IMR-90 (cell line): ENCODE measurements at places on chromosomes 3 and 15. TPM values are rescaled to one million over a fixed set of nuclear protein-coding genes. Genes with fewer than 3 reads are reported as not detected.
A peak's percentile ranks its signal among the peaks of the same experiment; 100 is the strongest.

Gene ITPKA
- 1.8 and 2.2 TPM in 2 replicates for polyA plus RNA-seq

DNA sequence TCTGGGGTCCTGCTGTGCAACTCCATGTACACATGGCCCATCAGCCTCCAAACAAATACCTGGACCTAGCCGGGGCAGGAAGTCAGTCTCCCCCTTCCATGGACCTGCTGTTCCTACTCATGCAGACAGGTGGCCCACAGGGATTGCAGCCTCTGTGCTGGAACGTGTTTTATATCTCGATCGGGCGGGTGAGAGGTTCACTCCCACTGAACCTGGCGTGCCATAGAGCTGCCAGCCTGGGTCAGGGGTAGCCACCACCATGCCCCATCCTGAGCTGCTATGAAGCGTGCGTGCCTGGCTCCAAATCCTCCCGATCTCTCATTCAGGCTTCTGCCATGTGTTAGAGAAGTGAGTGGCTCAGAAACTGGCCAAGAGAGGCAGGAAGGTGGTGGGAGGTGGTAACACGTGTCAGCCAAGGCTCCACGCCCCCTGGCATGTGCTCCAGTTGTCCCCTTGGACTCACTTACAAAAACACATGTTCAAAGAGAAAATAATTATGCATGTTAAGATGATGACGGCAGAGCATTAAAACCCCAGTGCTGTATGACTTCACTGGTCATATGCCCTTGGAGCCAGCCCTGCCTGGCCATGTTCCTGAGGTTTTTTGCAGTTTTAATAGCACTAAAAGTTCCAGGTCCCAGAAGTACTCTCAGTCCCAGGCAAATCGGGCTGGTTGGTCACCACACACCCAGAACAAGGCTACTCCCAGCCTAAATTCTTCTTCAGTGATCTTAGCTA lies 30.6 kb downstream of the CTSH start:
- DNase-seq = no peak

Gene GOLGA8Q
- polyA plus RNA-seq = 0.44 and 0.55 TPM in 2 replicates

Gene GOLGA8M
- polyA plus RNA-seq = 0.24 TPM in 1 of 2 replicates, not detected in the other

DNA sequence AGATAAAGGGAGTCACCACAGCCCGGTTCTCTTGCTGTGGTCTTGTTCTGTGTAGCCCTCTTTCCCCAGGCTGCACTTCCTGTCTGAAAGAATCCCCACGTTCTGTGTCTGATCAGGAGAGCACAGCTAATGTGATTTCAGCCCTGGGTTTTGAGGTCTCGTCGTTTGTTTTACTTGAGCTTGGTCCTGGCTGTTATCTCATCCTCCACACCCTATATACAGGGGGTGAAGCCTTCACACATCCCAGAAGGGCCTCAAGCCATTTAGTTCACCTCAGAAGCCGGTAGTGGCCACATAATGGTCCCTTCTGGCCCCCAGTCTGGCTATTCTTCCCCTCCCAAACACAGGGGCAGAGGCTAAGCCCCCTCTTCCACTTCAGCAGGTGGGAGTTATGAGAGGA lies 115.6 kb downstream of the PDE8A start:
- no peak for DNase-seq

Gene WDR72
- not detected in 2 replicates for polyA plus RNA-seq

DNA sequence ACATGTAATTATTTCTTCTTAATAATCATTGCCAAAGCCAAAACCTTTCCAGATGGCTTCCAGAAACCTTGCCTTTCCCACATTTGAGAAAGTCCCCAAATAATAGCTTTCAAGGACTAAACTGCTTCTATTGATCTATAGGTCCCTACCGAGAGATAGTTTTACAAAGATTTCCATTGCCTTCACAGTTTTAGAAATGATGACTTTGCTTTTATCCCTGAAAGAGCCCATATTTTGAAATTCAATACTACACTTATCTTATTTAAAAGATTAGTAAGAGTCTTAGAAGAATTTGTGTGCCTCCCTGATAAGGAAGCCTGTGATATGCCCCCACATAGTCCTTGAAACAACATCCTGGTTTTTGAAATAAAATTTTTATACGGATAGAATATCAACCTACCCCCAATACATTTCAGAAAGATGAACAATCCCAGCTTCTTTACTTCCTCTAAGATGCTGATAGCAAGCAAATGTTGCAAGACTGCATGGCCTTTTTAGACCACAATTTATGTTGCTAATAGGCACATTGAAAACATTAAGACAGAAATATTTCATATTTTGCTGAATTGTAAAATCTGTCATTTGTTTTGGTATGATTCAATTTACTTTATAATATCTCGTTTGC lies 146.3 kb downstream of the TMCO5A start:
- peak; percentile 16 for DNase-seq

Gene CLDN11
- polyA plus RNA-seq = 307 and 318 TPM in 2 replicates

DNA sequence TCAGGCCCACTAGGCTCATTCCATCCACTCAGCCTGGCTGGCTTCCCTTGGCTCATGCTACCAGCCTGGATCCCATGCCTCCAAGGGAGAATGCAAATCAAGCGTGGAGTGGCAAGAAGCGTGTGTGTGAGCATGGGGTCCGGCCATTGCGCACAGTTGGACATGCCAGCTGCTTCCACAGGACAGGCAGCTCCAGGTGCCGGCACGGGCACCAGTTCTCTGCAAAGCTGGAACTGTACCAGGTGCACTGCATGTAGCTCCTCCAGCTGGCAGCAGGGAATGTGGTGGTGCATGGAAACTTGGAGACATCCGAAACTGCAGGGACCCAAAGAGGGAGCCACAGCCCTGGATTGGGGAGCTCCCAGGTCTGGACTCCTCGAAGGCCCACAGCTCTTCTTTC lies 449.8 kb downstream of the EPHA6 start:
- DNase-seq = no peak

Gene CLSTN2
- polyA plus RNA-seq = 0.07 TPM in 2 replicates

Gene CLRN1
- polyA plus RNA-seq = not detected in 2 replicates

- no peak for DNase-seq
Measured at GRCh38 chr15:98330692-98331435, 317.5 kb upstream of the IGF1R start.

Gene GPR27
- polyA plus RNA-seq = not detected in 2 replicates

- no peak for DNase-seq
Measured at GRCh38 chr3:69016901-69017300, 3.4 kb upstream of the EOGT start.

- no peak for DNase-seq
Measured at GRCh38 chr15:88747631-88748030, 55.6 kb upstream of the ACAN start.

Gene SLC6A20
- polyA plus RNA-seq = not detected in 2 replicates

DNA sequence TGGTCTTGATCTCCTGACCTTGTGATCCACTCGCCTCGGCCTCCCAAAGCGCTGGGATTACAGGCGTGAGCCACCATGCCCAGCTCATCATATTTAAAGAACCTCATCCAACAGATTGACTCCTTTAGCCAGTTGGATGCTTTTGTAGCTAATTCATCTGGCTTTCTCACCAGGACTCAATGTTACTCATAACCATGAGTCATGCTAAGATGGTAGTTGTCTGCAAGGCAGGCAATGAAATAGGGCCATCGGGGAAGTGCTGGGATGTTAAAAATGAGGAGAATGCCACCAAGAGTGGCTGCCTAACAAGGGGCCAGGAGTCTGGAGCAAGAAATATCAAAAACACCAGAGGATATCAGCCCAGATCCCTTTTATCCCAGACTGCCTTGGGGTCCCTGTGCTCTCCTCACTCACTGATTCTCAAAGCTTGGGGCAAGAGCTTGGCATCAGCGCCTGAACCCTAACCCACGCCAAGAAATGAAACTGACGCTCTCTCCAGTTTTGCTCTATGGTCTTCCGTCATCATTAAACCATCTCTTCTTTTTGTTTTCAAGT lies 7.4 kb upstream of the PCOLCE2 start:
- peak; percentile 57 for DNase-seq

Gene SYNPR
- polyA plus RNA-seq = not detected in 2 replicates

- no peak for DNase-seq
Measured at GRCh38 chr3:119625451-119626153, 27.9 kb downstream of the PLA1A start.

Gene ST8SIA2
- not detected in 2 replicates for polyA plus RNA-seq

GRCh38 chr15:52013151-52013791 lies 5.7 kb upstream of the MAPK6 start:
- DNase-seq = peak; percentile 80

- DNase-seq = peak; percentile 63
Measured at GRCh38 chr3:172606021-172606420, 82.8 kb upstream of the TNFSF10 start.

DNA sequence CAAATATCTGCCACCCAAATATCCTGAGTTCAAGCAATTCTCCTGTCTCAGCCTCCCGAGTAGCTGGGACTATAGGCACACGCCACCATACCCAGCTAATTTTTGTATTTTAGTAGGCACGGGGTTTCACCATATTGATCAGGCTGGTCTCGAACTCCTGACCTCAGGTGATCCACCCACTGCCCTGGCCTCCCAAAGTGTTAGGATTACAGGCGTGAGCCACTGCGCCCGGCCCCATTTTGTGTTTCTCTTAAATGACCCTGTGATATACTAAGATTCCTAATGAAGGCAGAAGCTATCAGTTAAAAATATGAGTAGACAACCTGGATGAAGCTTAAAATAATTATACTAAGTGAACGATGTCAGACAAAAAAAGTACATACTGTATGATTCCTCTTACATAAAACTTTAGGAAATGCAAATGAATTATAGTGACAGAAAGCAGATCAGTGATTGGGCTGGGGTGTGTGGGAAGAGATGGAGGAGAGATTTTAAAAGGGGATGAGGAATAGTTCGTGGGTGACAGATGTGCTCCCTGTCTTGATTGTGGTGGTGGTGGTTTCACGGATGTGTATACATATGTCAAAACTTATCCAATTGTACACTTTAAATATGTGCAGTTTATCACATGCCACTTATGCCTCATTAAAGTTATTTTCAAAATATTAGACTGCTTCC lies 3.8 kb upstream of the KLHL40 start:
- DNase-seq = no peak

DNA sequence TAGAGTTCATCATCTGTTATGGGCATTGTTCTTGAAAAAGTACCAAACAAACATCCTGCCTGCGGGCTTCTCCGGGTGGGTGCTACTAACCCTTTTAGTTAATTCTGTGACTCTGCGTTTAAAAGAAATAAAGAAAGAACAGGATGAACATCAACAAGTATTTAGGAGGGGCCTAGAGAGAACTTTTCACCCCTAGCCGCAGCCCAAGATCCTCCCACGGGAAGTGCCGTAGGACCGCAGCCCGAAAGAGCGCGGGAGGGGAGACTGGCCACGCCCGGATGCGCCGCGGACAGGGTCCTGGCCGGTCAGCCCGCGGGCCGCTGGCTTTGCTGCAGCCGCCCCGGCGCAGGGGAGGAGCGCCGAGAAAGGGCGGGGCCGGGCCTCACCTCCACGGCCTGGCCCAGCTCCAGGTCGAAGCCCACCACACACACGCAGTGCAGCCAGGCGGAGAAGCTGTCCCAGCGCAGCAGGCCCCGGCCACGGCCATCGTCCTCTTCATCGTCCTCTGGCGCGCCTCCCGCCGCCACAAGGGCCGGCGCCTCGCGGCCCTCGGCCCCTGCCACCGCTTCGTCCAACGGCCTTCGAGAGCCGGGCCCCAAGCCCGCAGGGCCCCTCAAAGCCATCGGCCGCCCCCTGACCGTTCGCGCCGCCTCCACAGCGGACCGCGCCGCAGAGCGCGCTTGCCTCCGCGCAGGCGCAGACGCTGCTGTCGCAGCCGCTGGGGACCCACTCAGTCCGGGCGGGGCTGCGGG lies at the start of gene DENND6A:
TSS of gene DENND6A (minus strand) at position 682 of the 752 bp plus-strand sequence. CDS start at position 623, 59 bp downstream.
- peak; percentile 86 for DNase-seq

- DNase-seq = no peak
Measured at GRCh38 chr15:100612539-100612938, 10.2 kb downstream of the ASB7 start.

Gene CASR
- not detected in 2 replicates for polyA plus RNA-seq

DNA sequence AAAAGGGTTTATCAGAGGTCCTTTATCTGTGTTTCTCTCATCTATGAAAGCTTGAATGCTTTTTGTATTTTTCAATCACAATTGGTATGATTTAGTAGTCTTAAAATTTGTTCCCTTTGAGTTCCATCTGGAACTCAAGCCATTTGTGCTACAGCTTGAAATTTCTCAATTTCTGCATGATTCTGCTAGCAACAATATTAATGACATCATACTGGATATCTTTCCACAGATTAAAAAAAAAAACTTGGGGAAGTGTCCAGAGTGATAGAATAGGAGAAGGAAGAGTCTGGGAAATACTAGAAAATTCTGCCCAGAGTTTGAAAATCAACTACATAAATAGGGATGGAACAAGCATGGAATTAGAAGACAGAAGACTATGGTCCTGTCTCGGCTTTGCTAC lies 9.3 kb upstream of the FBN1 start:
- no peak for DNase-seq

GRCh38 chr3:15520804-15521572 lies 518 bp downstream of the COLQ start:
- DNase-seq = no peak

Gene HTR3E
- not detected in 2 replicates for polyA plus RNA-seq

GRCh38 chr3:55984626-55985025 lies 483.6 kb downstream of the ERC2 start:
- no peak for DNase-seq

- DNase-seq = no peak
Measured at GRCh38 chr3:65276551-65276950, 588.8 kb upstream of the ADAMTS9 start.

GRCh38 chr3:104939196-104939595 lies 427.5 kb upstream of the ALCAM start:
- DNase-seq = peak; percentile 44

Gene NR1I2
- polyA plus RNA-seq = not detected in 2 replicates

DNA sequence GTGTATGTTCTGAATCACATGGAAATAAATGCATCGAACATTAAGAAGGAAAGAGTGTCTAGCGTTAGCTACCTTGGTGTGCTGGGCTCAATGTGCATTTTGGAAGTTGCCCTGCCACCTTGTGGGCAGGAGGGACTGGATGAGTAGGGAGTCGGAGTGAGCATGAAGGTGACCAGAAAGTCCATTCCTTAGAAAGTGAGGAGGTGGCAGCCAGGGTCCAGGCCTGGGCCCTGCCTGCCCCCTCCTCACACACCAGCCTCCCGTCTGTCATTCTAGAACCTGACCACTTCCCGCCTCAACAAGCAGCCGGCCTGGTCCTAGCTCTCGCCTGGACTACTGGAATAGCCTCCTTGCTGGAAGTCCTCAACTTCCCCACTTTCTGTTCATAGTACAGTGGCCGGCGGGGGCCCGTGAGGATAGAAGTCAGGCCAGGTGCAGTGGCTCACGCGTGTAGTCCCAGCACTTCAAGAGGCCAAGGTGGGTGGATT lies 10.2 kb upstream of the GATA2 start:
- no peak for DNase-seq

Gene PCOLCE2
- 0.50 and 0.67 TPM in 2 replicates for polyA plus RNA-seq

GRCh38 chr3:186783058-186783730 lies at the start of gene EIF4A2:
Gene EIF4A2, plus strand, starts transcription at chr3:186783577. Its CDS starts 34 bp downstream, at chr3:186783611.
- DNase-seq = peak; percentile 86

DNA sequence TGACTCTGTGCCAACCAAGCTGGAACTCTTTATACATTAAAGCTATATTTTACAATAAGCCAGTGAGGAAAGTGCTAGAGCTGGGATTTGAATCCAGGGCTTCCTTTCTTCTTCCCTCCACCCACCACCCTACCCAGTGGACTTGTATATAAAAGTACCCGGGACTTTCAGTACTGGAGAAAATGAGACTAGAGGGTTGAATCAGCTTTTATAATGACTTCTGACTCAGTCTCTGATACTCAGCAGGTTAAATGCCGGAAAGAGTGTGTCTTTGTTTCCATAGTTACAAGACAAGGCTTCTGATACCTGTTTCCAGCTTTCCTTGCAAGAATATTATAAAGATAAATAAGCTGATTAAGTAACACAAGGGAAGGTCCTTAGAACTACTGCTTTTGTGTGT lies 80.9 kb downstream of the FRMD4B start:
- no peak for DNase-seq

- DNase-seq = peak; percentile 27
Measured at GRCh38 chr3:112822064-112823055, 24.3 kb downstream of the CD200R1L start.

Gene ESYT3
- polyA plus RNA-seq = 0.02 and 0.03 TPM in 2 replicates

Gene IFT80
- 9.7 and 15.2 TPM in 2 replicates for polyA plus RNA-seq
